NCI-H748 treated with DMSO at 0.1 percent for 48 hours (cell line): ENCODE measurements at places on chromosomes 5 and 9.

GRCh38 chr9:108924466-108924865 is 9.5 kb downstream of the ELP1 start:
- DNase-seq = no peak

- peak; percentile 31 for DNase-seq
These were observed at the start of gene GRK6 for GRCh38 chr5:177426566-177427210. TSS of gene GRK6 (plus strand) at chr5:177426676. CDS start at chr5:177426846, 170 bp downstream.

- no peak for DNase-seq
These were observed 25.8 kb downstream of the TJP2 start for GRCh38 chr9:69199769-69200470.

GRCh38 chr9:130421802-130422276 is 22.9 kb upstream of the ASS1 start:
- peak; percentile 36 for DNase-seq

GRCh38 chr5:20276959-20277263 is 288.9 kb upstream of the CDH18 start:
- DNase-seq = no peak

DNA sequence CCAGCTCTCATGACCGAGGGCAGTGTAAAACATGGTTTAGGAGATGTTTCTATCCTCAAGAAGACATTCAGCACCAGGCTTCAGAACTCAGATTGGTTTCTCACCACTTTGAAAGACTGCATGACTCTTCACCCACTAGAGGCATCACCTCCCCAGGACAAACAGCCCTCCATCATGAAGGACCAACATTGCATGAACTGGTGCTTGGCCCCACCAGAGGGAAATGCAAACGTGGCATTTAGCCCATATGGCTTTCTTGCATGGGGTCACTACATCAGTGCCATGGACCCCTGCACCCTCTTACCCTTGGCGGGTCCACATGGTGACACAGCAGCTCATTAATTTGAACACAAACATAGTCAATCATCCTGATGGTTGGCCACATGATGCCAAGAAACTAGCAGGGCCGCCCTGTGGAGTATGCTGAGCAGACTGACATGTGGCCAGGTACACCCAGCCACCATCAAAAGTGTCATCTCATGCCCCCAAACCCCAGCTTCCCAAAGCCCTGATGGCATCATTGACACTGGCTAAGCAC is 129.5 kb upstream of the FSTL4 start:
- no peak for DNase-seq

GRCh38 chr5:31770998-31771397 is 132.1 kb downstream of the PDZD2 start:
- no peak for DNase-seq

- DNase-seq = no peak
These were observed 75.6 kb upstream of the ZSWIM6 start for GRCh38 chr5:61256474-61256873.

DNA sequence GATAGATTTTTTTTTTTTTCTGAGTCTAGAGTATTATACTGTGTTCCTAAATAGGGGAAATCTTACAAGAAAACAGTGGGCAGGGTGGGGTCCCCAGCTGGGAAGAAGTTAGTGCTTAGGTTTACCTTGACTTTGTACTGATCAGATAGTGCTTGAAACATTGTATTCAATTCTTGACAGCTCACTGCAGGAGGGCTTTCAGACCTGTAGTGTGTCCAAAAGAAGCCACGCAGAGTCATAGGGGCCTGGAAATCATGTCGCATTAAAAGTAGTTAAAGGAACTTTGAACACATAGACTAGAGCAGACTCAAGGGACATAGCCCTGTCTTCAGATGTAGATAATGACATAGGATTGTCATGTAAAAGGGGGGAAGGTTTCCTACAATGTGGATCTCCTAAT is 215.4 kb upstream of the NR4A3 start:
- DNase-seq = no peak

DNA sequence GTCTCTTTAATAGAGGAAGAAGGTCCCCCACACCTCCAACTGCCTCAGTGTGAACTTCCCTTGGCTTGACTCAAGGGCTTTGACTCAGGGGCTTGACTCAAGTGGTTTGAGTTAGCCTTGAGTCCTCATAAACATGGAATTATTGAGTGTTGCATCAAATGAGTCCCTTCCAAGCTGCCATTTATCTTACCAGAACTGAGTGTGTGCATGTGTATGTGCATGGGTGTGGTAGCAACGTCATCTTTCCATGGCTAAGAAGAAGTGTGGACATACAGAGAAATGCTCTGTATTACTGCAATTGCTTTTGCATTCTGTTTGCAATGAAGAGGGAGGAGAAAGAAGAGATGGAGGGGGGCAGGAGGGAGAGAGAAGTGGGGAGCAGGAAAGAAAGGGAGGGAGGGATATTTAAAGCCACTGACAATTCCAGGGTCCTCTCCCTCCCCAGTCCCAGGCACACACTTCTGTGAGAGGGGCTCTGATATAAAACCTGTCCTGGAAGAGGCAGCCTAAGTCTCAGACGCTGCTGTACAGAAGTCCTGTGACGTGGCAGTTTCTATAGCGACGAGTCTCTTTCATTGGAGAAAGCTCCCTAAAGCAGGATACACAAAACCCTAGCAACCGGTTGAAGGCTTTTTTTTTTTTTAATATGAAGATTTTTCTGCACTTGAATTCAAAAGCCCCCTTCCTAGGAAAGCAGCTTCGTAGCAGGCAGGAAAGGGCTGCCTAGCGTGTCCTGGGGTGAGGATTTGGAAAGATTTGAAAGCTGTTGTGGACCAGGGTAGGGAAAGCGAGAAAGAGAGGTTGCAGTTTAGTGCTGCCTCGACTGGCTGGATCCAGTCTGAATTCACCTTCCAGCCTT is 93.3 kb upstream of the MAP1B start:
- DNase-seq = peak; percentile 92

DNA sequence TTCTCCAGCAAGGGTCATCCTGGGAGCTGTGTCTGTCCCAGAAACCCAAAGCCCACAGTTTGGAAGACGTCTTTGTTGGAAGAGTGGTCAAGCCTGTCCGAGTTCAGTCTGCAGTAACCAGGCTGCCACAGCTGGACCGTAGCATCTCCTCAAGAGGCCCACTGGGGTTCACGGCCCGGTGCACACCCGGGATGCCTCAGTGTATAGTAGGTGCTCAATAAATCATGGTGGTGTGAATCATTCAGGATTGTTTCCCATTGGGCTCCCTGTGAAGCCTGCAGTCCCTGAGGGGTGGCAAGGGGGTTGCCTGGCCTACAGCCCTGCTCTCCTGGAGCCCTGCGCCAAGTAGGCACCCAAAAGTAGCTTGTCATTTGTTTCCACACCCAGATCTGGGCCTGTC is 10.3 kb upstream of the PRRX2 start:
- no peak for DNase-seq

DNA sequence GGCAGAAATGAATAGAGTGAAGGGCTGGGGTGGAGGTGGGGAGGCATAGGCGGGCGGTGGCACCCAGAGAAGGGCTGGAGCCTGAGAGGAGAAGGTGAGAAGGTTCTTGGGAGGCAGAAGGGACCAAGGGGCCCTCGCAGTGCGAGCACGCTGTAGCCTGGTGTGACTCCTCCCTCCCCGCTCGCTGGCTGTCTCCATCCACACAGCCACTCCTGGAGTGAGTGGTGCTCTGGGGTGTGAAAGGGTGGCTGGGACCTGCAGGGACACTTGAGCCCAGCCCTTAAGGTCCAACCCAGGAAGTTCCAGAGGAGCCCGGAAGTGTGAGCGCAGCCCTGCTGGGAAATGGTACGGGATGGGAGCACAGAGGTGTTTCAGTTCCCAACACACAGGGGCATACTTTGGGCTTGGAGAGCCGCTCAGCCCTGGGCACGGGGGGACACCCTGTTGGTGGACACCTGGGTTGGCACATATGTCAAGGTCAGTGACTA is 9.3 kb upstream of the SCGB3A1 start:
- no peak for DNase-seq

DNA sequence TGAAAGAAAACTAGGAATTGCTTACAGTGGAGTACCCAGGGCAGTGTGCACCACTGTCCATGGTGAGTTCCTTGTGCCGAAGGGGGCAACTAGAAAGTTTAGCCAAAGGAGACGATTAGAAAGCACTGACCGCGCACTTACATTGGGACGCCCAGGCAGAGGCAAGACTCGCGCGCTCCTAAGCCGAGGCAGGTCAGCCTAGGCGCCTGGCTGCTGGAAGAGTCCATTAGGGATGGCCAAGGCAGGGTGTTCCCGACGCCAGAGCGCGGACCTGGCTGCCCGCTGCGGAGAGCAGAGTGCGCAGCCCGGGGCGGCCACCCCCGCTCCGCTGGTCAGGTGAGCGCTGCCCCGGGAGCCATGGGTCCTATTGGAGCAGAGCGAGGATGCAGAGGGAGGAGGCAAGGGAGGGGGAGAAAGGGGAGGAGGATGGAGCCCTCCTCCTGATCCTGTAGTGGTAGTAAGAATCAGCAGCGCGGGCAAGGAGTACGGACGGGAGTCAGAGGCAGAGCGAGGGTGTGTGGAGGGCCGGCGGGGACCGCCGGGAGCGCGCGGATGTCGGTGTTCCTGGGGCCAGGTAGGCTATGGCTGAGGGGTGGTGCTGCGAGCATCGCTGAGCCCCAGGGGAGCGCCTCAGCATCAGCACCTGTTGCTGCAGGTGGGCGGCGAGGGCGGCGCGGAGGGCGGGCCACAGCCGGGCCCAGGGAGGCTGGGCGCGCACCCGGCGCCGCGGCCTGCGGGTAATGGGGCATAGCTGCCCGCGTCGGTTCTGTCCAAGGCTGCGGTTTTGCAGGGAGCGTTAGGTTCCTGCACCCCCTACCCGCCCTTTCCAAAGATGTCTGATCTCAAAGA is at the start of gene ADGRV1:
ADGRV1 (plus strand) TSS at position 454 of the 849 bp plus-strand sequence; CDS start at position 553, 99 bp downstream.
- peak; percentile 97 for DNase-seq

DNA sequence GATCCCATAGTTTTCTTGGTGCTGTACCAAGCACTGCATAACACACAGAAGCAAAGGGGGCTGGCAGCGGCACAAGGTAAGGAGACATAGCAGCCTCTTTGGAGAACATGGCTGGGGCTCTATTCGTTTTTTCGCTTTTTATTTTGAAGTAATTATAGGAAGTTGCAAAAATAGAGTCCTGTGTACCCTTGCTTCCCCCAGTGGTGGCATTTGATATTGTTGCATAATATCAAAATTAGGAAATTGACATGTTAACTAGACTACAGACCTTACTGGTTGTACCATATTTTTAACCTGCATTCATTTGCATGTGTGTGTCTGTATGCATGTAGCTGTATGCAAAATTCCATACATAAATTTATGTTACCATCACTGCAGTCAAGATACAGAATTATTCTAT is 6.6 kb upstream of the UBQLN1 start:
- DNase-seq = no peak

DNA sequence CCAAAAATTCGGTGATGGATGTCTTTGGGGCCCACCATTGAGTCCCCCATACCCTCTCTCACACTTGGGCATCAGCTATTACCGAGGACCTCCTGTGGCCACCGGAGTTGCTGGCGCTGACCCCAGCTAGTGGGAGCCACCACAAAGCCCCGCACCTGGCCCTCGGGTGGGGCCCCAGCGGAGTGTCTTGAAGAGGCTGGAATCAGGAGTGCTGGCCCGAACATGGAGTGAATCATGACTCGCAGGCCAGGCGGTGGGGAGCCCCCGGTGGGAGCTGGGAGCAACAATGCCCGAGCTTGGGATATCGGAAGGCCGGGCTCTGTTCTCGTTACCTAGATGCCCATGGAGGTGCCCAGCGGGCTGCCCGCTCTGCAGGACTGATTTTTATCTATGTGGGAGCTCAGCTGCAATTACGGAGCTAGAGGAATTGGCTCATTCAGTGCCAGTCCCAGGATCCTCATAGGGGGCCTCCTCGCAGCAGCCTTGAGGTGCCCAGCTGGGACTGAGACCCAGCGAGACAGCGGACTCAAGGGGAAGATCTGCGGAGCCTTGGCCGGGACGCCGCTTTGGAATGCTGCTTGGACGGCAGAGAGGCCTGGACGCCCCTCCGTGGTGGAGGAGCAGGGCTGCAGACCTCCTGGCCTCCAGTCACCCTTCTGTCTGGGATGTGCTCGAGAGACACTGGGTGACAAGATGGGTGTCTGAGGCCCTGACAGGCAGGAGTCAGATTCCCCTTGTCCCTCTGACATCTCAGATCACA is 70.8 kb downstream of the PSMB7 start:
- DNase-seq = no peak

DNA sequence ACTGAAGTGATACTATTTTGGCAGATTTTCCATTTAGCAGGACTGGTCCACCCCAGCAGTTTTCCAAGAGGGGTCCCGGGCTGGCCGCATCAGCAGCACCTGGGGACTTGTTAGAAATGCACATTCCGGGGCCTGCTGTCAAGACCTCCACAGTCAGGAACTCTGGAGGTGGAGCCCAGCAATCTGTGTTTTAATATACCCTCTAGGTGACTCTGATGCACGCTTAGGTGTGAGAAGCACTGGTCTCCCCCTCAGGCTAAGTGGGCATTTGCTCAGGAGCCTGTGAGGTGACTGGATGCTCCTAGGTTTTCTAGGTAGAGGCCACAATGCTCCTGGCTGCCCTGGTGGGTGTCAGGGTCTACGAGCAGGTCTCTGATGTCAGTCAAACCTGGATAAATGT is 81.7 kb downstream of the DCP2 start:
- no peak for DNase-seq

DNA sequence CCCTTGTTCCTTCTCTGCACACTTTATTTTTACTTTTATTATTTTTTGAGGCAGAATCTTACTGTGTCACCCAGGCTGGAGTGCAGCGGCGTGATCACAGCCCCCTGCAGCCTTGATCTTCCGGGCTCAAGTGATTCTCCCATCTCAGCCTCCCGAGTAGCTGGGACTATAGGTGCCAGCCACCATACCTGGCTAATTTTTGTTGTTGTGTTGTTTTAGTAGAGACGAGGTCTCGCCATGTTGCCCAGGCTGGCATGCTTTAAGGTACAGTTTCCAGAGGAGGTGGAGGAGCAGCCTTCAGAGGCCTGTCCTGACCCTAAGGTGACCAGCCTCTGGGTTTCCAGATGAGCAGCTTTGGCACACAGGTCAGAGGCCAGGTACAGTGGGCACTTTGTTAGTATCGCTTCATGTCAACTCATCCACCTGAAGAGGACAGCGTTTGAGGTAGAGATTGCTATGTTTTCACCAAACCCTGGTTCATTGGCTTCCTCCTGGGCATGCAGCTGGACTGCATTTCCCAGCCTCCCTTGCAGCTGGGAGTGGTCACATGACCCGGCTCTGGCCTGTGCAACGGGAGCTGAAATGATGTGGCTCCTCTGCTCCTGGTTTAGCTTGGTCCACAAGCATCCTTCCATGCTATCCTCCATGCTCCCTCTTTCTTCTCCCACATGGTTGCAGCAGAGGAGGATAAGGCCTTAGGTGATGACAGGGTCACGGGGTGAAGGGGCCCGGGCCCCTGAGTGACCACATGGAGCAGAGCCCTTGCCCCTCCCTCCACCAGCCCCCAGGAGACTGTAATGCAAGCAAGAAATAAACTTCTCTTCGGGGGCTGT is 139.3 kb upstream of the IER5L start:
- DNase-seq = no peak

GRCh38 chr5:177452688-177453638 is 6.3 kb downstream of the PRR7 start:
- no peak for DNase-seq

- no peak for DNase-seq
These were observed 27.2 kb downstream of the ENC1 start for GRCh38 chr5:74613283-74613682.
